Neural crest cell (in vitro differentiated cells): ENCODE measurements at places on chromosomes 4 and X.

DNA sequence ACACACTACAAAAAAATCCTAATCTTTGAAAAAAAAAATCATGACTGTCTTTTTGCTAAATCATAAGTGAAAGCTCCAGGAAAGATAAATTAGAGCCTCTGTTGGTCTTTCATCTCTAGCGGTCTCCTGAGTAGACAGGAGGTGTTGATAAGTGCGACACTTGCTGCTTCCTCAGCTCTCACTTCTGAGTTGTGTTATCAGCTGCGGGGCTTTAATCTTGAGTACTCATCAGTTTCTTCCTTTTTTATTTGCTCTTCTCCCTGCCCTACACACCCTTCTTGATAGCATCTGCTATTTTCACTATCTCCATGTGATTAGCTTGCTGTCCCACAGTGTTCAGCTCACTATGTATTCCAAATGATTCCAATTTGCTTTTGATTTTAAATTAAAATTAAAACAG lies 1449.2 kb downstream of the C4orf33 start:
- no peak for DNase-seq

DNA sequence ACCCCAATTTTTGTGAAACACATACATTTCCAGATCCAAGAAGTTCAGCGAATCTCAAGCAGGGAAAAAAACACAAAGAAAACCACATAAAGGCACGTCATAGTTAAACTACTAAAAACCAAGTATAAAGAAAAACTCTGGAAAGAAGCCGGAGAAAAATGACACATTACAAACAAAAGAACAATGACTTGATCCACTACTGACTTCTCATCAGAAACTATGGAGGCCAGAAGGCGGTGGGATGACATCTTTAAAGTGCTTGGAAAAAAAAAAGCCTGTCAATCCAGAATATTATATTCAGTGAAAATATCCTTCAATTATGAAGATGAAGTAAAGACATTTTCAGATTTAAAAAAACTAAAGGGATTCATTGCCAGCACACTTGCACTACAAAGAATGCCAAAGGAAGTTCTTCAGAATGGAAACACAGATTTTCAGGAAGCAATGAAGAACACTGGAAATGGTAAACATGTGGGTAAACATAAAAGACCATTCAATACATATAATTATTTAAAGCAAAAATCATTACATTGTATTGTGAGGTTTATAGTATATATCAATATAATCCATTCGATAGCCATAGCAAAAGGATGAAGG lies 32.6 kb upstream of the PPP2R2C start:
- no peak for DNase-seq

GRCh38 chr4:87079967-87080366 lies 140.5 kb downstream of the KLHL8 start:
- no peak for DNase-seq

DNA sequence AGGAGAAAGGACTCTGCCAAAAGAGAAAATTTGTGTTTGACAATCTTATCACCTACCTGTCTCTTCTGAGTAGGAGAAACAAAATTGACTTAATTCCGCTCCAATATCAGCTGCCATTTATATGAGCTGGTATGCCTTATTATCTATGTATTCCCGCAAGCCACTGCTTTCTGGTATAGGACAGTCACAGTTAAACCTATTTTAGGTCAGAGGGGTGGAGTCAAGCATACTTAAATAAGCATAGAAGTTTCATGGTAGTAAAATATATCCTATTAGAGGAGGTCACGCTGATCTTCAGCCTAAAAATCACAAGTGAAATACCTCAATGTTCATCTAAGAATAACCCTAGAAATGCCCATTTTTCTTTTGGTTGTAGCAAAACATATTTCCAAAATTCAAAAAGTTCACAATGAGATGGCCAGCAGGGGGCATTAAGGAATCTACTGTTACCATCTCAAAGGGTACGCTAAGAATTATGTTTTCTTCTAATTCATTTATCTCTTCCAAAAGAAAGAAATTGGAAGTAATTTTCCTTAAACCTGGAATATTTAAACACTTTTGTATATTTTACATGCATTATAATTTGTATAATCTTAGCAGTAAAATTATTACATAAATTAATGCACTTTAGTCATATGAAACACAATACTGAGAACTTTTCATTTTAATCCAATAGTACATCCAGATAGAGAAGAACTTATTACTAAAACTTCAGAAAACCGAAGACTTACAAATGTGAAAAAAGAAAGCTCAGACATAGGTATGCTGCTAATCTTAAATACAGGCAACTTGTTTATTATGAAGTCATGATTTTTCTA lies 10.5 kb downstream of the PPAT start:
- DNase-seq = no peak

GRCh38 chrX:31136144-31136611 lies 64.3 kb upstream of the FTHL17 start:
- no peak for DNase-seq

- no peak for DNase-seq
Measured at GRCh38 chrX:33175201-33175600, 36.1 kb downstream of the DMD start.

DNA sequence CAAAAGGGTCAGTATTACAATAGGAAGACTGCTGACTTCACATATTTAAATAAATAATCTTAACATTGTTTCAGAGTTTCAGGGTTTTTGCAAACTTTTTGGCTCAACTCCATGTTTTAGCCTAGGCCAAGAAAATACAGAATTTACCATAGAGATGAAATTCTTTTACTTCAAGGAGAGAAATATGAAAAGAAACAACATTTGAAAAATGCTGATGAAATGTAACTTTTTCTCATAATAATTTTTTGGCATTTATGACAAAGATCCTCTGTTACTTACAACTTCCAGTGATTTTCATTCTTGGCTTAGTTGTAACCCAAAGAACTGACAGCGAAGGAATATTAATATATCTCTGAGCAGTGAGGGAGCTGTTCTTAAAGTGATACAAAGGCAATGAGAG lies 316.1 kb upstream of the EMCN start:
- DNase-seq = no peak

- DNase-seq = no peak
Measured at GRCh38 chrX:139739138-139739537, 31.2 kb upstream of the MCF2 start.

DNA sequence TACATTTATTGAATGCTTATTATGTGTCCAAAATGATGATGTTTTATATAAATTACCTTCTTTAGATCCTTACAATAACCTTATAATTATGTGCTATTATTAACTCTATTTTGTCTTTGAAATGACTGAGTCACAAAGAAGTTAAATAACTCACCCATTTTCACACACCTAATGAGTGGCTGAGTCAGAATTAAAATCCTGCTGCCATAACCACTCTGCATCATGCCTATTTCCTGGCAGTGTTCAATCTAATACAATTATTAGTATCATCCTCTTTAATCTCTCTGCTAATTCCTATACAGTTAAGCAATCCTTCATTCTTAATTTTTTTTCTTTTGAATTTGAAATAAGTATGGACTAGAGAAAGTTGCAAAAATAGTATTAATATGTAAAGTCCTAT lies 342.9 kb downstream of the CFAP299 start:
- no peak for DNase-seq

- no peak for DNase-seq
Measured at GRCh38 chrX:150007356-150007755, 69.1 kb upstream of the EOLA2 start.

DNA sequence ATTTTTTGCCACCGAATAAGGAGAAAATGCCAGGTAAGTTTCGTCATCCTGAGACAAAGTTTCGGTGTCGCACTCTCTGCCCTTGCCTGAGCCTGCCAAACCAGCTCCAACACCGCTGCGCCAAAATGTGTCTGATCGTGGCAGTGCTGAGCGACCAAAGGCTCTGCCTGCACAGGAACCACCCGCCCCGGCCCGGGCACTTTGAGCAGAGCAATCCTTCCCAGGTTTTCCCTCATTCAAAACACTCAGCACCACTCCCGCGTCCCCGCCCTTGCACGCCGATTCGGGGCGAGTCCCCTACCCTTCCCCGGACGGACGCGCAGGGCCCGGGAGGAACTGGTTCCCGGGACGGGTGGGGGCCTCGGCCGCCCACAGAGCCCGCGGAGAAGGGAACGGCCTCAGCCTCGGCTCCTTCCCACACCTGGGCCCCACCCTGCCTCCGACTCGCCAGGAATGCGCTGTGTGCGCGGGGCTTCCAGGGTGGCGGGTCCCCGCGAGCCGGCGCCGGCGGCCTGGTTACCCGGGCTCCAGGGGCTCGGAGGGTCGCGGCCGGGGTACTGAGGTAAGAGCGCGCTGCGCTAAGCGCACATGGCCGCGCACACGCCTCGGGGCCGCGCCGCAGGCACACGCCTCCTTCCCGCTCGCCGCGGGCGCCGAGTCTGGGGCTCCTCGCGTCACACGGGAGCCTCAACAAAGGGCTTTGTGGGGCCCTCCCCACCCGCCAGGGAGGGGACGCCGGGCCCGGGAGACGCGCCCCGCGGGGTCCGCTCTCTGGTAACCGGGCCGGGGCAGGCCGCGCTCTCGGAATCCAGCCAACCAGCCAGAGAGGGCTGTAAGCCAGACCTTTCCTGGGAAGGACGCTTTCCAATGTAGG lies at the start of gene C4orf36:
TSS of gene C4orf36 (minus strand) at position 661 of the 874 bp plus-strand sequence. CDS start 902 bp downstream, outside the sequence.
- peak; percentile 59 for DNase-seq

DNA sequence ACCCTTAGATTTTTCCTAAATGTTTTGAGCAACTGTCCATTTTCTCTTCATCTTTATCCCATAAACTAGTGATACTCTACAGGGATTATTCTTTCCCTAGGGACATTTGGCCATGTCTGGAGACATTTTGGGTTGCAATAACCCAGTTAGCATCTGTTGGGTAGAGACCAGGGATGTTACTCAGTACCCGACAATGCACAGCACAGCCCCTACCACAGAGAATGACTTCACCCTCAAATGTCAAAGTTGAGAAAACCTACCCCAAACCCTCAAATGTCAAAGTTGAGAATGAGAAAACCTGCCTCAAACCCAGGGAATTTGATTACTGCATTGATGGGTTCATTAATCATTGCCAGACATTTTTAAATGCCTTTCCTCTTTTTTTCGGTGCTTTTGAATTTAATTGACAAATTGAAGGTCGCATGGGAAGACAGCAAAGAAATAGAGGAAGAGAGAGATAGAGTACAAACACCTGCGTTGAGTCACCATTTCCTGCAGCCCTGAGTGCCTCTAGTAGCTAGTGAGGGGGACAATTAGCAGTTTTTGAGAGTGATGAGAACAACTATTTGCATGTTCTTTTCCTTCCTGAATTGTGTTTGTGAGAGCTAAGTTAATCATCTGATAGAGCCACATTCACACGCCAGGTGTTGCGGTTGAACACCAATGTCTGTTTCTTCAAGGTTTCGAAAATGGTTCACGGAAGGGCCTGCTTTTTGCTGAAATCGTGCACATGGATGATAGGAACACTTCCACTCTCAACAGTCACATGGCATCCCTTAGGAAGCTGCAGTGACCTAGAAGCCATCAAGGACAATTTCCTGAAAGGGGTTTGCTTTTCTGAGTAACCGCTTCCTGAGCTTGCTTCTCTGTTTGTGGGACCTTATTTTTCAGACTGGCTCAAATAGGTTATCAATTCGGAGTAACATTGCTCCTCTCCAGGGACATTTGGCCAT lies 203.9 kb upstream of the VCX3A start:
- DNase-seq = no peak

DNA sequence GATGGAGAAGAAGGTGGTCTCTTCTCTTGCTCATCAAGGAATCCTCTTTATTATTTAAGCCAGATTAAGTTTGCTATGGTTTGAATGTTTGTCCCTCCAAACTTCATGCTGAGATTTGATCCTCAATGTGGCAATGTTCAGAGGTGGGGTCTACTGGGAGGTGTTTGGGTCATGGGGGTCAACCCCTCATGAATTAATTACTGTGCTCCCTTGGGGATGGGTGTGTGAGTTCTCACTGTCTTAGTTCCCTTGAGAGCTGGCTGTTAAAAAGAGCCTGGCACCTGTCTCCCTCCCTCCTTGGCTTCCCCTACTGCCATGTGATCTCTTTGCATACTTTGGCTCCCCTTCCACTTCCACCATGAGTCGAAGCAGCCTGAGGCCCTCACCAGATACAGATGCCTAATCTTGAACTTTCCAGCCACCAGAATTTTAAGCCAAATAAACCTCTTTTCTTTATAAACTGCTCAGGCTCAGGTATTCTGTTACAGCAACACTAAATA lies 36.0 kb upstream of the CD38 start:
- DNase-seq = no peak

DNA sequence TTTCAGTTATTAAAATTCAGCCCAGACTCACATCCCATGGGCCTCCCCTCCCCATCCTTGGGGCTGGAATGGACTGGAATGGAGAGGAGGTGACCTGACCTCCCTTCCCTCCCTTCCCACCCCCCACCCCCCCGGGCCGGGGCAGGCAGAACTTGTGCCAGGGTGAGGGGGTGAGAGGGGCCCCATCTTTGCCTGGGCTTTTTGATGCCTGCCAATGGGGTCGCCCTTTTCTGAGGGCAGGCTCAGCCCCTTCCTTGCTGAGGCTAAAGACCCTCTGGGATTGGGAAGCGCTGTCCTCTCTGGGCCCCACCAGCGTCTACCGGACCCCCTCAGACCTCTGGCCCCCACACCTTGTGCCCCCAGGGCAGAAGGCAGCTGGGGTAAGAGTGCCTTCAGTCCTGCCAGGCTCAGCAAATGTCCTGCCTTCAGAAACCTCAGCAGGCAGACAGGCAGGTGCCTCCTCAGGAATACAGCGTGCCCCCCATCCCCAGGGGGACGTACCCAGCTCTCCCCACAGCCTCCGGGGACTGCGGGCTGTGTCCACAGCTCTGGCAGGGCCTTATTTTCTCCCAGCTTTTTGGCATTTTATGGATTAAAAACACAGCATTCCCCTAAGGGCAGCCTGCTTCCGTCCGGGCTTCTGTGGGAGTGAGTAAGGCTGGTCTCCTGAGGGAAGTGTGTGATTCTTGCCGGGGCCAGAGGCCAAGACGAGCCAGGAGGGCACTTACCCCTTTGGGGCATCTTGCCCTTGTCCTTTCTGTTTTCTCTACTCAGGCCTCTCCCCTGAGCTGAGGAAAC lies 12.6 kb upstream of the CCNQ start:
- DNase-seq = no peak

- no peak for DNase-seq
Measured at GRCh38 chr4:186953599-186954260, 230.1 kb upstream of the FAT1 start.

DNA sequence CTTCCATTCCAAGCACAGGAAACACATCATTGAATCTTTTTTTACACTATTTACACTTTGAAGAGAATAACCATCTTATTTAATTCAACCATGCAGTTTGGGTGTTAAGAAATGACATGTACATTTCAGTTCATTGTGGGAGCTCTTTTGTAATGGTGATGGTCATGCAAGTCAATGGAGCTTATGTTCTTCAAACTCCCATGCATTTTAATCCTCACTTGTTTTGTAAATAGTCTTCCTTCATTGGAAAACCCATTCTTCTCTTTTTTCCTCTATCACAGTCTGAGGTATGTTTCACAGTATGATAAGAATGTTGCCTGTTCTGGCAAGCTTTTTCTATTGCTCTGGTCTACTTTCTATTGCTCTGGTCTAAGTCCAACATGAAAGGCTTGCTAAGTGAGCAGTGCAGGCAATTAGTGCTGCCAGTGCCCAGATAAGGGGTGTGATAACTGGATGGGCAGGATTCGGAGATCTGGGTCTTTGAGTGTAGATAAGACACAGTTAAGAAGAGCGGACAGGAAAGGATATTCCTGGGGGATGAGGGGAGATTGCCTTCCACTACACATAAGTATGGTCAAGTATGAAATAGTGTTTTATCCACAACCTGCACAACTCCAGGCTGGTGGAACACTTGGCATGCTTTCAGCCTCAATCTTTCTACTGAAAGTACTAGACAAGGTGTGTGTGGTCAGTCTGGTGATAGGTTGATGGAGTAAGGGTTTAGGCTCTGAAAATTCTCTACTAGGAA lies 17.1 kb downstream of the AFP start:
- no peak for DNase-seq

- DNase-seq = no peak
Measured at GRCh38 chr4:177509226-177509745, 67.0 kb upstream of the AGA start.

GRCh38 chr4:24796620-24797019 lies 1.2 kb downstream of the SOD3 start:
- no peak for DNase-seq
